Karpas-422 (cell line): ENCODE measurements at places on chromosomes 12 and 14.

GRCh38 chr12:48977290-48978281 lies 536 bp upstream of the WNT1 start:
- DNase-seq: peak; percentile 90

- no peak for DNase-seq
Observed at GRCh38 chr14:68211421-68211820, 391.8 kb downstream of the RAD51B start.

GRCh38 chr12:128848371-128848770 lies 4.9 kb upstream of the GLT1D1 start:
- DNase-seq: no peak

DNA sequence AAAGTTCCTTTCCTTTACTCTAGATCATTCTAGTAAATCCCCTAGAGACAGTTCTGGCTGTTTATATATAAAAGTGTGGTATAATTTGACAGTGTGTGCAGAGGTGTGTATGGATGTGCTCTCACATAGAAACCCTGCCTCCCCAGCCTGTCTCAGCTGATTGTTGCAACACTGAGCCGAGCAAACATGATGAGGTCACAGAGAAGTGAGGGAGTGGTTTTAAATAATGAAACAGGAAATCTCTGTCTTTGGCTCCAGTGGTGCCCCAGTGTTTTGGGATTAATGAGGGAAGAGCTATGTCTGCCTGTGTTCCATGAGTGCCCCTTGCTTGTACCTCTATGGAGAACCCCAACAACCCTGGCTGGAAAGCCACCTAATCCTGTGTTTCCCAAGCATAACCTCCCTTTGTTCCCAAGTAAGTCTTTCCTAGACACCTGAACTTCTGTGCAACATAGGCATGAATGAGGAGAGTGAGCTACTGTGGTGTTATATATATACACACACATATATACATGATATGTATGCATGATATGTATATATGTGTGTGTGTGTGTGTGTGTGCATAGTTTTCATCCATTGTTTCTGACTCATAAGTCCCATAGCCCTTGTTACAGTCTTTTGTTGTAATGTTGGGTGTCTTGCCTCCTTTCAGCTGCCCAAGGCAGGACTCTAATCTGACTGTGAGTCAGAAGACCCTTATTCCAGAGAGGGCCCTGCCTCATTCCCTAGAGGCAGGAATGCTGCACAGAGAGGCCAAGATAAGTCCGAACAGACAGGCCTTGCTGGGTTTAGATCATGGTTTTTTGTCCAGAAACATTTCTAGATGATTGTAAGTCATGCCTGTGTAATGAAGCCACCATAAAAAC lies 18.0 kb downstream of the TRAF3 start:
- peak; percentile 74 for DNase-seq

DNA sequence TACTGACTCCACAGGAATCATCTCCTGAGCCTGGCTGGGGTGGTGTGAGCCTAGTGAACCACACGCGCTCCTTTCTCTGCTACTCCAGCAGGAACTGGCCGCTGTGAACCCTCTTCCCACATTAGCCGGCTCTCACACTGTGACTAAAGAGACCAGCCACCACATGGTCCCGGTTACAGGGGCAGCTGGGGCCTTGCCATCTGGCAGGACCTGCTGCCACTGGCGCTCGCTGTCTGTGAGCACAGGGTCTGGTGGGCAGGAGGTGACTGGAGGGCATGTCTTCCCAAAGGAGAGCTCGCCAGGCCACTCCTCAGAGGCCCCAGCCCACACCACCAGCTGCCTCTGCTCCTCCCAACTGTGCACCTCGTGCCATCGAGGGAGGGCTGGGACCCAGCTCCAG lies 99.3 kb downstream of the SINHCAF start:
- no peak for DNase-seq

DNA sequence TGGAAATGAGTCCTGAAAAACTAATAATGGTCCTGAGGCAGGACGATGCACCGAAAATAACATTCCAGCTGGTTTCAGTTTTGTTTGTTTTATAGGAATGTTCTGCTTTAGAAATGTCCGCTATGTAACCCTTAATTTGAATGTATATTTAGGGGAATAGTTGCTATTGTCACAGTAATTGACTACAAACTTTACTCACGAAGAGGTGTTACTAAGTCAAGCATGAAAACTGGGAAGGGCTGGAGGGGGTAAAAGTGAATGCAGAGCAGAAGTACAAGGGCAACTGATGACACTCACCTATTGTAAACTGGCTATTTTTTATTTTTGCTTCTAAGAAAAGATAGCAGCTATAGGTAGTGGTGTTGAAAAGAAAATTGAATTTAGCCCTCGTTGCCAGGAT lies 230.7 kb upstream of the SYT10 start:
- no peak for DNase-seq

DNA sequence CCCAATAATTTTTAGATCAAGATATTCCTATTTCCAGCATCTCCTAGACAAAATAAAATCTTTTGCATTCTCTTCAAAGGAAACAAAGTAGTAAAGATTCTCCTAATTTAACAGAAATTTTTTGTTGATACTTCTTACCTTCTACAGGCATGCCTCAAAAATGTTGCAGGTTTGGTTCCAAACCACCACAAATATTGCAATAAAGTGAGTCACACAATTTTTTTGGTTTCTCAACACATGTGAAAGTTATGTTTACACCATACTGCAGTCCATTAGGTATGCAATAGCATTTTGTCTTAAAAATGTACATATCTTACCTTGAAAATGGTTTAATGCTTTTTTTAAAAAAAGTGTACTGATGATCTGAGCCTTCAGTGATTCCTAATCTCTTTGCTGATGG lies 65.6 kb upstream of the USP15 start:
- no peak for DNase-seq
